ENCODE measurements at places on chromosomes 16 and 17. TPM values are rescaled to one million over a fixed set of nuclear protein-coding genes. Genes with fewer than 3 reads are reported as not detected.

TMEM101 gene
- 21.5 TPM for total RNA-seq

CALB2 gene
- total RNA-seq: 1.7 TPM

DNASE1L2 gene
- total RNA-seq: 0.49 TPM

CARD14 gene
- not detected for total RNA-seq

GRCh38 chr16:81164481-81164880 lies 68.3 kb upstream of the GCSH start:
- DNase-seq: no peak

NTN1 gene
- total RNA-seq: 24.5 TPM

- no peak for DNase-seq
Measured at GRCh38 chr16:59658572-59658971, 924.5 kb upstream of the GOT2 start.

DNA sequence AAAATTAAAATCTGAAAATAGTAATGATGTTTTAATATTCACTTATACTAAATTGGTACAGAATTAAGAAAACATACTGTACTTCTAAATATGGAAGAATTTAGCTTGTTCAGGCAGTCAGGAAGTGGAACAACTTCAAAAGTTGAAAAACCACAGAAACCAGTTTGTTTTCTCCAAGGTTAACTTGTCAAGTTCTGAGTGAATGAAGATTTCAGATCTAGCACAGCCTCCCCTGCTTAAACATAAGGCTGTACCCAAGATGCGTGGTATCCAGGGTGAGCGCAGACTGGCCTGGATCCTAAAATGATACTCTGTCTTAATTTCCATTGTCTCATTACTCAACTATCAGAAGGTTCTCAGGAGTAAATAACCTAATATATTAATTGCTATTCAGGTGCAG lies 730.7 kb upstream of the KIF2B start:
- DNase-seq: no peak

DNA sequence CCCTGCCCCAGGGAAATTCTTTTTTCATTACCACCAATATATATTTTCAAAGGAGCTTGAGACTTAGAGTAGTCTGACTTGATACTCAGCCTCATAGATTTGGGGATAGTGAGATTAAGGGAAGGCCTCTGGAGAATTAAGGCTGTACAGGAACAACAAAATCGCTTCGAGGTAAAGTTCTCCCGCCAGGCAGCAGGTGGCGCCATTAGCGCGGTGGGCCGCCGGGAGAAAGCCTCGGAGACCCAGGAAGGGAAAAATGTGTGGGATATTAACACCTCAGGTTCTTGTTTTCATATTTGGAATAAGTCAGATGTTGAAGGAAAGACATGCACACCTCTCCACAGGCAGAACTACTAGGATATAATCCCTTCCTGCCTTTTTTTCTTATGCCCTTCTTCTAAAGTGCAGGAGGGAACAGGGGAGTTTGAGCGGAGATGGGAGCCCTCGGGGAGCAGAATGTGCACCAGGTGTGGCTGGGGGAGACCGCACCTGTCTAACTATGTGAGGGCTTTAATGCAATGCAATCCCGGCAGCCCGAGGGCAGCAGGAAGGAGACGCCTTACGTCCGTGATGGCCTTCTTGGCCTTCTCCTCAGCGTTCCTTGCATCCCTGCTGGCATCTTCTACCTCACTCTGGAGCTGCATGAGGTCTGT lies 25.9 kb downstream of the MYH3 start:
- no peak for DNase-seq
